CD4-positive, alpha-beta memory T cell (primary cell): ENCODE measurements at places on chromosomes 7 and 10.

- DNase-seq: no peak
These were observed 20.4 kb downstream of the CCNY start for GRCh38 chr10:35356725-35357092.

- DNase-seq: no peak
These were observed 37.8 kb downstream of the PFKP start for GRCh38 chr10:3105166-3105565.

DNA sequence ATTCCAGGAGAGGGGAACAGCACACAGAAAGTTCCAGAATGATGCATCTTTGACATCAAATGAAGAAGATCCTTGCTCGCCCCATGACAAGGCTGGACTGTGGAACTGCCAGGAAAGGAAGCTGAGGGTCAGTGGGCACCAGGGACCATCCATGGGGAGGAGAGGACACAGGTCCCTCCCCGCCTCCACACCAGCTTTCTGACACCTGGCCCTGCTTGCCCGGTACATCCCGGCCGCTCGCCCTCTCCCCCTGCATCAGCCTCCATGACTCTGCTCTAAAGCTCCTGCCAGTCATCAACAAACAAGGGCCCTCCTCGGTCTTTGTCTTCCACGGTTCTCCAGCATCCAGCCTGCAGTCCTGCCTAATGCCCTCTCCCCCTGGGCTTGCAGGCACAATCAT lies 222.3 kb downstream of the GRID1 start:
- no peak for DNase-seq

DNA sequence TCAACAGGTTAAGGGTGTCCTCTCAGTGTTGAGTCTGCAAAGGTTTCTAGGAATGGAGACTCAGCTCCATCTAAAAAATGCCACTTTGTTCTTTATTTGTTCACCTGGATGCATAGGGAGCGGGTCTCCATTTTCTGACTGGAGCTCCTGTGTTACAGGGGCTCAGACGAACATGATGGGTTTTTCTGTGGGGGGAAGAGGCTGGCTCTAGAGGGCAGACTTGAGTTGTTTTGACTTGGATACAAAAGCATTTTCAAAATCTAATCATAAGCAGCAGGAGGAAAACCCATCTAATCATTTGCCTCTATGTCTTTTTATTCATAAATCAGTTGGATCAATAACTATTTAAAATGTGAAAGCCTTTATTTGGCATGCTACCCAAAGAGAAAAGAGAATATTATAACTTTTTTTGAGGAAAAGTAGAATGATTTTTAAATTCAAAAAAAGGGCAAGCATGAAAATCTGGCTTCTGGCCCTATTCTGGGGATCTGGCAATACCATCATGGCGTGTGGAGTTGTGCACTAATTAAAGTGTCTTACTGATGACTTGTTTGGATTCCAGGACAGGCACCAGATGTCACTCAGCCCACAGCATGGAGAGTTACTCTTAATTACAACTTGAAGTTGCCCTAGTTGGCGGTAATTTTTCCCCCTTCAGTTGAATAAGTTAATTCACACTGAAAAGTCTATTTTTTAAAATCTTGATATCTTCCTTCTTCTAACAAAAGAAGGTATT lies 594.9 kb downstream of the REEP3 start:
- DNase-seq: no peak

DNA sequence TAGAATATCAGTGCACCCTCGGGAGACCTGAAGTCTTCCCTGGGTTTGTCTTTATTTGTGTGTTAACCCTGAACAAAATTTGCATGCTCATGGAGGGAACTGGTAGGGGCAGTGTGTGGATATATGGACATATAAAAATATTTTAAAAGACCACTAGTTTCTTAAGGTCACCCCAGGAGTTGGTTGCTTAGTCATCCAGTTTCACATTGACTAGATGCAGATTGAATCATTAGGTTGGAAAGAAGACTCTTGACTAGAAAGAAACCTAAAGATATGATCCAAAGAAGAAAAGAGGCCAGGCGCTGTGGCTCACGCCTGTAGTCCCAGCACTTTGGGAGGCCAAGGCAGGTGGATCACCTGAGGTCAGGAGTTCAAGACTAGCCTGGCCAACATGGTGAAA lies 137.1 kb downstream of the KAT6B start:
- DNase-seq: no peak

DNA sequence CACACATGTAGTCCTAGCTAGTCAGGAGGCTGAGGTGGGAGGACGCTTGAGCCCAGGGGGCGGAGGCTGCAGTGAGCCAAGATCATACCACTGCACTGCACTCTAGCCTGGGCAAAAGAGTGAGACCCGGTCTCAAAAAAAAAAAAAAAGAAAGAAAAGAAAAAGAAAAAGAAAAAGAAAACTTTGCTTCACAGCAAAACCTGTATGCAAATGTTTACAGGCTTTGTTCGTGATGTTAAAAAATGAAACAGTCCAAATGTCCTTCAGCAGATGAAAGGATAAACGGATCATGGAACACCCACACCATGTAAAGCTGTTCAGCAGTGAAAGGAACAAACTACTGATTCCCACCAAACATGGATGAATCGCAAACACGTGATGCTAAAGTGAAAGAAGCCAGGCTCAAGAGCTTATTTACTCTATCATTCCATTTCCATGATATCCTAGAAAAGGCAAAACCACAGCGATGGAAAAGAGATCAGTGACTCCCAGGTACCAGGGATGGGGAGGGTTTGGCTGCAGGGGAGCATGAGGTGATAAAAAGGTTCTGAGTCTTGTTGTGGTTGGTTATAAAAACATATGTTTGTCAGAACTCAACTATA lies 15.1 kb downstream of the LRRC20 start:
- no peak for DNase-seq

DNA sequence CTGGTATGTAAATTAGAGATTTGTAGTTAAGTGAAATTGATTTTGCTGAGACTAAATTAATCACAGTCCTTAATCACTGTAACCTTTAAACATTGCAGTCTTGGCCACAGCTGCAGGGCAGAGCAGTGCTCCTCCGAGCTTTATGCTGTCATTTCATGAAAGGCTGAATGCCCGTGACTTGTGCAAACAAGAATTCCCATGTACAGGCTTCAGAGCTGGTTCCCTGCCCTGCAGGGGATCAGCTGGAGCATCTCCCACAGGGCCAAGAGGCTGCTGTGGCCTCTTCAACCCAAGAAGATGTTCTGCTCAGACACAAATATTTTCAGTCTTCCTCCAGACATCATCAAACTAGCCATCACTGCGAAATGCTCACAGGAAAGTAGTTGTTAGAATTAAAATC lies 419.1 kb downstream of the AUTS2 start:
- no peak for DNase-seq

- DNase-seq: no peak
These were observed 3.0 kb upstream of the CXCL12 start for GRCh38 chr10:44387853-44388251.

GRCh38 chr10:82529062-82529461 lies 654.1 kb downstream of the NRG3 start:
- no peak for DNase-seq

DNA sequence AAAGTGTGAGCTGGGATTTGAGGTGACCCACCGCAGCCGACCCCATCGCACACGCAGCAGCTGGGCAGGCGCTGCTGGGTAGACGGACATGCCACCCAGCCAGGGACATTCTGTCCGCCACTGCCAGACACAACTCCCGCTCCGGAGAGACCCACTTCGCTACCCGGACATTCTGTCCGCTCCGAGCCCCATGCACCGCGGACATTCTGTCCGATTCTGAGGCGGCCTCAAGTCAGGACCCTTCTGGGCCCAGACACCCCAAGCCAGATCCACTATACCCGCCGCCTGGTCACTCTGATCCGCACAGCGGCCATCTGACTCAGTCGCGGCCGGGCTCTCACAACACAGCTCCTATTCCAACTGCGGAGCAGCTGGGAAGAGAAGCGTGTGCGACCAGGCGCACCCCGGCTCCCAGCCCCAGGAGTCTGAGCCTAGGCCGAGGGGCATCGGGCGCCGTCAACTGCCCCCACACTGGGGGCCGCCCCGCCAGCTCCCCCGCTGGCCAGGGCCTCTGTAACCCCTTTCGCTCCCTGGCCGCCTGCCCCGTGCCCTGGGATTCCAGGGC lies 763 bp downstream of the PITX3 start:
- no peak for DNase-seq

GRCh38 chr7:146773506-146773905 lies 656.9 kb downstream of the CNTNAP2 start:
- DNase-seq: no peak

- no peak for DNase-seq
These were observed 16.7 kb downstream of the GPER1 start for GRCh38 chr7:1104516-1105179.

- DNase-seq: no peak
These were observed 170.3 kb downstream of the PAXIP1 start for GRCh38 chr7:154832557-154833138.

DNA sequence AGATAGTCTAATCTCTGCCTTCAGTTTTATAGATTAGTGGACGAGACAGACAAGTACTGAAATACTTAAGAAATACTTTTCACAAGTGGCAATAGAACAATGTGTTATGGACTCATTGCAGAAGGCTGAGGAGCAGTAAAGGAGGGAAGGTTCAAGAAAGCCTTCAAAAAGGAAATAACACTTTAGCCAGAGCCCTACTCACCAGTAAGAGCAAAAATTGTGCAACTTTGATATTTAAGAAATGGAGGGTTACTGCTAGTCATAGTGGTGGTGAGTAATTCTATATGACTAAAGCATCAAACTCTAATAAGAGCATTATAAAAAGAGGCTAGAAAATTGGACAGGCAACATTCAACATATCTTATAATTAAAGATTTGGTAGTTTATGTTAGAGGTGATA lies 28.8 kb downstream of the PTPN12 start:
- no peak for DNase-seq

GRCh38 chr7:54878339-54878738 lies 119.3 kb upstream of the SEC61G start:
- no peak for DNase-seq

GRCh38 chr7:142488842-142489241 lies 231.0 kb upstream of the PRSS58 start:
- no peak for DNase-seq

DNA sequence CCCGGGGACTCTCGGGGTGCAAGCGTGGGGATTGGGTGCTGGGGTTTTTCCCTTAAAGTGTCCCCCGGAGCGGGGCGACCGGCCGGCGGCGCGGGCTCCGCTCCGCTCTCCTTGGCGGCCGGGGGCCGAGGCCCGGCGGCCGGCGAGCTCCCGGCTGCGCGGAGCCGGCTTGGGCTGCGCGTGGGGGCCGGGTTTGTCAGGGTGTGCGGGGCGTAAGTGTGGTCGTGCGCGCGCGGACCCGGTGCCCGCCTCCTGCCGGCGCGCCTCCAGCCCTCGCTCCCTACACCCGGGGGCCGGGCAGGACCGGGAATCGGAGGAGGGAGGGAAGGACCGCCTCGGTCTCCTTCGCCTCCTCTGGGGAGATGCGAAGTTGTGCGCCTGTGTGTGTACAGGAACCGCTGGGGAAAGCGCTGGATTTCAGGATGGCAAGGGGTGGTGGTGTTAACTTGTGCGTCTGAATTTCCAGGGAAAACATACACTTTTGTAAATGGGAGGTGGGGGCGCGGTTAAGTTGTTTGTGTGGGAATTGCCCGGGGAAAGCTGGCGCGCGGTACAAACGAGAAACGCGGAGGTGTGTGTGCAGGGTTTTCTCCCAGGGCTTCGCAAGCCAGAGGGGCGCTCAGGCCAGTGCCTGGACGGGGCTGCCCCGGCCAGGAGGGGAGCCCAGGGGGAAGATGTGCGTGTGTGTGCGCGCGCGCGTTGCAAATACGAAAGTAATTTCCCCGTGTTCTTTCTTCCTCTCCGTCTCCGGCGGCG lies 737 bp downstream of the ZMIZ1 start:
- peak; percentile 53 for DNase-seq

GRCh38 chr7:91013078-91013477 lies 251.2 kb upstream of the FZD1 start:
- DNase-seq: no peak

DNA sequence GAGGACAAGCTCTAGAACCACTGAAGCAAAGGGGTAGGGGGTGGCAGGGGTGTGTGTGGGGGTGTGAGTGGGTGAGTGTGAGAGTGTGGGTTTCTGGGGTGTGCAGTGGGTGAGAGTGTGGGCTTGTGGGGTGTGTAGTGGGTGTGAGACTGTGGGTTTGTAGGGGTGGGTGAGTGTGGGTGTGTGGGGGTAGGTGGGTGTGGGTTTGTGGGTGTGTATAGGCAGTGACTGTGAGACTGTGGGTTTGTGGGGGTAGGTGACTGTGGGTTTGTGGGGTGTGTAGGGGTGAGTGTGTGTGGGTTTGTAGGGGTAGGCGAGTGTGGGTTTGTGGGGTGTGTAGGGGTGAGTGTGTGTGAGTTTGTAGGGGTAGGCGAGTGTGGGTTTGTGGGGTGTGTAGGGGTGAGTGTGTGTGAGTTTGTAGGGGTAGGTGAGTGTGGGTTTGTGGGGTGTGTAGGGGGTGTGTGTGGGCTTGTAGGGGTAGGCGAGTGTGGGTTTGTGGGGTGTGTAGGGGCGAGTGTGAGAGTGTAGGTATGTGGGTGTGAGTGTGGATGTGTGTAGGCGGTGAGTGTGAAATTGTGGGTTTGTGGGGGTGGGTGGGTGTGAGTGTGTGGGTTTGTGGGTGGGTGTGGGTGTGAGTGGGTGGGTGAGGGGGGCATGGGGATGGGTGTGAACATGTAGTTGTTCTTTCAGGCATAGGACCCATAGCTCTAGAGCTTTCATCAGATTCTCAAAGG lies 8.8 kb downstream of the NOS3 start:
- DNase-seq: no peak

GRCh38 chr10:50575477-50576244 lies 48.1 kb downstream of the SGMS1 start:
- no peak for DNase-seq
